NCI-H1930 (cell line): ENCODE measurements at places on chromosomes 11 and 22.

- DNase-seq, result no peak
Measured at GRCh38 chr11:122758974-122759373, 79.3 kb upstream of the CRTAM start.

- DNase-seq, result no peak
Measured at GRCh38 chr11:68048681-68049508, 10.1 kb downstream of the TCIRG1 start.

GRCh38 chr11:117097389-117098268 is 599 bp downstream of the SIK3 start:
- DNase-seq, result no peak

- no peak for DNase-seq
Measured at GRCh38 chr22:38652859-38653258, 3.3 kb downstream of the FAM227A start.

GRCh38 chr11:91859666-91860065 is 365.0 kb upstream of the FAT3 start:
- DNase-seq, result no peak
